ENCODE measurements at places on chromosomes 16 and 17. TPM values are rescaled to one million over a fixed set of nuclear protein-coding genes. Genes with fewer than 3 reads are reported as not detected.

The SLC13A2 gene
- not detected for total RNA-seq

The NSF gene
- 49.6 TPM for total RNA-seq

The SPHK1 gene
- 3.4 TPM for total RNA-seq

The ZNHIT3 gene
- 38.9 TPM for total RNA-seq

The SPNS2 gene
- total RNA-seq, result 0.15 TPM

GRCh38 chr17:55158439-55158838, 106.3 kb upstream of the HLF start:
- H3K4me1 ChIP-seq, result peaks cover 8% of the 10 kb centered on the region
- no peaks in the 10 kb centered on the region for H3K27me3 ChIP-seq
- no peak for DNase-seq

DNA sequence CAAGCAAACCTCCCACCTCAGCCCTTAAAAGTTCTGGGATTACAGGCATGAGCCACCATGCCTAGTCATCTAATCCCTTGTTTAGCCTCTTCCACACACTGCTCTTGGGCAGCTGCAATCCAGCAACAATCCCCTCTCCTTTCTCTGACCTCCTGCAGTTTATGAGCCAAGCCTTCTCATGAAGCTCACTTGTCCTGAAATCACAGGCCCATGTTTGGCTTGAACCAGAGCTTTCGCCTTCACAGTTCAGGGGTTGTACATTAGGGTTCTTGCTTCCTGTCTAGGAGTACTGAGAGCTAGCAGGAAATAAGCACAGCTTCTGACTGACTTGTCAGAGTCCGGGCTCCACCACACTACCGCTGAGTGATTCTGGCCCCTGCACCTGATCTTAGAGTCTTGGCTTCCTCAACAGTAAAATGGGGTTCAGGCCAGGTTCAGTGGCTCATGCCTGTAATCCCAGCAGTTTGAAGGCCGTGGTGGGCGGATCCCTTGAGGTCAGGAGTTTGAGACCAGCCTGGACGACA, 16.3 kb downstream of the ERAL1 start:
- no peaks in the 10 kb centered on the region for H3K36me3 ChIP-seq
- H3K27me3 ChIP-seq, result no peaks in the 10 kb centered on the region
- peaks cover 21% of the 10 kb centered on the region for H3K4me1 ChIP-seq
- H3K27ac ChIP-seq, result peak overlapping the region; percentile 89

DNA sequence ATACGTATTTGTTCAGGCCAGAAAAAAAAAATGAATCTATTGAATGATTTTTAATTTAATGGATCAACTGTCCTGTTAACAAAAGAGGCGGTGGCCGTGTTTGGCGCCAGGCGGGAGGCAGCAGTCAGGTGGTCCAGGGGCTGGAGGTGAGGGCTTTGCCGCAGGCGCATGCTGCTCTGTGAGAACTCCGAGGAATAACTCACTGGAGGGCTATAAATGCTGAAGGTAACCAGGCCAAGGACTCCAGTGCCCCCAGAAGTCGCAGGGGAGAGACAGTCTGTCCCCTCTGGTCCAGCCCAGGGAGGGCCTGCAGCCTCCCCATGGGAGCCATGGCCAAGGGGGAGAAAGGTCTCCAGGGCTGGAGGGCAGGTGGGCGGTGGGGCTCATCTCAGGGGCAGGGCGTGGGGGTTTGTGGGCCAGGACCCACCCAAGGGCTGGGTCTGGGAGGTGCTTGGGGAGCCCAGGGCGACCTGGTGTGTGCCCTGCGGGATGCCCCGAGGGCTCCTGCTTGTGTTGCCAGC, 7.1 kb upstream of the BAHCC1 start:
- DNase-seq, result no peak
- H3K27me3 ChIP-seq, result peaks cover 56% of the 10 kb centered on the region
- peak overlapping the region; percentile 43 for H3K4me3 ChIP-seq
- H3K4me1 ChIP-seq, result no peaks in the 10 kb centered on the region
- H3K36me3 ChIP-seq, result no peaks in the 10 kb centered on the region

GRCh38 chr17:12398441-12399051, 267.1 kb upstream of the MYOCD start:
- no peaks in the 10 kb centered on the region for H3K36me3 ChIP-seq
- no peaks in the 10 kb centered on the region for H3K27me3 ChIP-seq
- no peak overlapping the region for H3K27ac ChIP-seq
- H3K4me1 ChIP-seq, result no peaks in the 10 kb centered on the region
- no peak for DNase-seq

DNA sequence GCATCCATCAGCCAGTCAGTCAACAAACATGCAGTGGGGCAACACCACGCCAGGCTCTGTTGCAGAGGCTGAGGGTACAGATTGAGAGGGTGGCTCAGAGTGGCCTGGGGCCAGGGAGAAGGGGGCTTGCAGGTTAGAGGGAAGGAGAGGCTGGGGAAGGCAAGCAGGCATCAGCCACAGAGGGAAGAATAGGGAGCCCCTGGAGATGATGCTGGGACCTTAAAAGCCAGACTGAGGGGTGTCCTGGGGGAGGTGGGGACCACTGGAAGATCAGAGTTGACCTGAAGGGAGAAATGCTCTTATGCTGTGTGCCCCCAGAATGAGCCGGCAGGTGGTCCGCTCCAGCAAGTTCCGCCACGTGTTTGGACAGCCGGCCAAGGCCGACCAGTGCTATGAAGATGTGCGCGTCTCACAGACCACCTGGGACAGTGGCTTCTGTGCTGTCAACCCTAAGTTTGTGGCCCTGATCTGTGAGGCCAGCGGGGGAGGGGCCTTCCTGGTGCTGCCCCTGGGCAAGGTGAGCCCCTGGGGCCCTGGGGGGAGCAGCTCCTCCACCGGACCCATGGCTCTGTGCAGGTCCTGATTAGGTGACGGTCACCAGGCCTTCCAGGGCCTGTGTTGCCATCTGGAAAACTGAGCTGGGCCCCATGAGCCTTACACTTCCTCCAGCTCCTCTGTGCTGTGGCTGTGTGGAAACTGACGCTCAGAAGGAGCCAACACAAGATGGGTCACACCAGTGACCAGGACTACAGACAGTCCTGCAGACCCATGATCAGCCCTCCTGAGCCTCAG, 1.7 kb downstream of the CORO1A start:
- H3K4me1 ChIP-seq, result peaks cover 29% of the 10 kb centered on the region
- no peaks in the 10 kb centered on the region for H3K27me3 ChIP-seq
- DNase-seq, result no peak
- H3K27ac ChIP-seq, result peak overlapping the region; percentile 99
- peaks cover 45% of the 10 kb centered on the region for H3K36me3 ChIP-seq

GRCh38 chr17:44062871-44063270, 3.6 kb downstream of the LSM12 start:
- H3K27me3 ChIP-seq, result no peaks in the 10 kb centered on the region
- no peak overlapping the region for H3K27ac ChIP-seq
- DNase-seq, result no peak
- peaks cover 54% of the 10 kb centered on the region for H3K36me3 ChIP-seq
- H3K4me3 ChIP-seq, result no peak overlapping the region

DNA sequence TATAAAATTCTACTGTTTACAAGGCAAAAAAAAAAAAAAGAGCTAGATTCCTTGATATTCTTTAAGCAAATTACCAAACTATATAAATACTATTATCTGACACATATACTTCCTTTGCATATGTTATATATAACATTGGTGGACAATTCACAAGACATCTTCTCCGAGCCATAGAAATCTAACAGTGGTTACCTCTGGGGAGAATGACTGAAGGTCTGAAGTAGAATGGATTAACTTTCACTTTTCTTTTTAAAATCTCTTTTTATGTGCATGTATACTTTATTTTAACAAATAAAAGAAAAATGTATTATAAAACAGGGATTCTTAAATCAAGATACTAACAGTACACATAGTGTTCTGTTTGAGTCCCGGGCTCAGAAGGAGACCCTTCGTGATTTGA, 131.0 kb downstream of the MRTFB start:
- H3K36me3 ChIP-seq, result no peaks in the 10 kb centered on the region
- H3K27me3 ChIP-seq, result no peaks in the 10 kb centered on the region
- H3K27ac ChIP-seq, result no peak overlapping the region
- H3K4me1 ChIP-seq, result peaks cover 16% of the 10 kb centered on the region

DNA sequence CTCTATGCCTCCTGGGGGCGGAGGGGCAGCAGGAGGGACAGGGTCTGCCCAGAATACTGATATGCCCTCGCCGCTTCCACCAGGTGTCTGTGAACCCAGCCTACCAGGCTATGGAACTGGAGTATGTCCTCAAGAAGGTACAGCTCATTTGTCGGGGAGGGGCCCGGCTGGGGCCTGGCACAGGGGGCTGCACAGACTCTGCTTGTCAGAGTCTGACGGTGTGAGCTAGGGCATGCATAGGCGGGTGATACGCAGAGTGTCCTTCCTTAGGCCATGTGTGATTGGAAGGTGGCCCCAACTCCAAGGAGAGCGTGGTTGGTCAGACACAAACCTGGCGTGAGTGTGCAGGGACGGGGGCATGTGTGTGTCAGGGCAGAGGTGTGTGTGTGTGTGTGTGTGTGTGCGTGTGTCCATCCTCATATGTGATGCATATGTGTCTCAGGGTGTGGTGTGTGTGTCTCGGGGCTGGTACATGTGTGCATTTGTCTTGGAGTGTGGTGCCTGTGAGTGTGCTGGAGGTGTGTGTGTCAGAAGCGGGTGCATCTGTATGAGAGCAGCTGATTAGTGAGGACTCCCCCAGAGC, 7.0 kb downstream of the CHAD start:
- H3K27me3 ChIP-seq, result no peaks in the 10 kb centered on the region
- H3K4me1 ChIP-seq, result peaks cover 13% of the 10 kb centered on the region
- no peak overlapping the region for H3K27ac ChIP-seq
- H3K4me3 ChIP-seq, result no peak overlapping the region
- DNase-seq, result no peak

DNA sequence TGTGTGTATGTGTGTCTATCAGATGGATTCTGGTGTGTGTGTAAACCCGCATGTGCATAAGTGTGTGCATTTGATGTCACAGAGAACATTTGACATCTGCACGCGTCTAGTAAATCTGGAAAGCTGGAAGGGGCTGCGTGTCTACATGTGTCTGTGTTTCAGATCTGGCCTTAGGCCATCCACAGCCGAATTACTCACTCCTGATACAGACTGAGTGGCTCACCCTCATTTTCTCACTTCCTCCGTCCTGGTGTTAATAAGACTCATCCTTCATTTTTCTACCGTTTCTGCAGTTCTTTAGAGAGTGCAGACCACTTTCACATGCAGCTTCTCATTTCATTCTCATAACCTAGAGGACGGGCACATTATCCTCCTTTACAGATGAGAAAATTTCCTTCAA, 491.6 kb downstream of the CDH13 start:
- no peak overlapping the region for H3K4me3 ChIP-seq
- H3K27ac ChIP-seq, result no peak overlapping the region
- H3K4me1 ChIP-seq, result no peaks in the 10 kb centered on the region
- H3K36me3 ChIP-seq, result no peaks in the 10 kb centered on the region
- DNase-seq, result no peak

DNA sequence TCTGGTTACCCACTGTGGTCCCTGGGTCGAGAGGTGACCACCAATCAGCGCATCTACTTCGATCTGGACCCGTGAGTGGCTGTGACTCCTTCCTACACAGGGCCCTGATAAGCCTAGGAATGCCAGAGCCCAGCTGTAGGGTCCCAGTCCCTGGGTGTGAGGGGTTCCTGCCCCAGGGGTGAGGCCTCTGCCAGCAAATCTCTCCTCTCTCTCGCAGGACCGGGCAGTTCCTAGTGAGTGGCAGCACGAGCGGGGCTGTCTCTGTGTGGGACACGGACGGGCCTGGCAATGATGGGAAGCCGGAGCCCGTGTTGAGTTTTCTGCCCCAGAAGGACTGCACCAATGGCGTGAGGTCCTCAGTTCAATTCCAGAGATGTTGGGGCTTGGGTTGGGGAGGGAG, 2.2 kb upstream of the EFNB3 start:
- peaks cover 13% of the 10 kb centered on the region for H3K36me3 ChIP-seq
- no peak overlapping the region for H3K4me3 ChIP-seq
- H3K4me1 ChIP-seq, result peaks cover 10% of the 10 kb centered on the region
- H3K27me3 ChIP-seq, result peaks cover 31% of the 10 kb centered on the region

DNA sequence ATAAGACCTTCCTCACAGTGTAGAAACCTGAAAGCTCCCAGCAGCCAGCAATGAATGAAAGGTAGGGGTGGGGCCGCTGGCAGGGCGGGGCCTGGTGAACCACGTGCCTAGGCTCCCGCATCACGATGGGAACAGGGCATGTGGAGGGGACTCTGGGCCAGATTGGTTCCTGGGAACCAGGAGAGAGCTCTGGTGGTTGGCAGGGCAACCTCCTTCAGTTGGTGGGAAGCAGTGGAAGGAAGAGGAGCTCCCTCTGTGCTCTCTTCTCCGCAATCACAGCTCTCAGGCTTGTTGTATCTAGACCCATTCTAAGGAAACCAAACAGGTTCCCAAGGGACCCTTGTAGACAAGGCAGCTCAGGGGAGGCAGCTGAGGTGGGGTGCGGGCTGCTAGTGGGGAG, 10.5 kb downstream of the GGA2 start:
- no peak overlapping the region for H3K27ac ChIP-seq
- no peaks in the 10 kb centered on the region for H3K27me3 ChIP-seq
- H3K4me3 ChIP-seq, result no peak overlapping the region
- H3K4me1 ChIP-seq, result peaks cover 60% of the 10 kb centered on the region
- peaks cover 37% of the 10 kb centered on the region for H3K36me3 ChIP-seq

DNA sequence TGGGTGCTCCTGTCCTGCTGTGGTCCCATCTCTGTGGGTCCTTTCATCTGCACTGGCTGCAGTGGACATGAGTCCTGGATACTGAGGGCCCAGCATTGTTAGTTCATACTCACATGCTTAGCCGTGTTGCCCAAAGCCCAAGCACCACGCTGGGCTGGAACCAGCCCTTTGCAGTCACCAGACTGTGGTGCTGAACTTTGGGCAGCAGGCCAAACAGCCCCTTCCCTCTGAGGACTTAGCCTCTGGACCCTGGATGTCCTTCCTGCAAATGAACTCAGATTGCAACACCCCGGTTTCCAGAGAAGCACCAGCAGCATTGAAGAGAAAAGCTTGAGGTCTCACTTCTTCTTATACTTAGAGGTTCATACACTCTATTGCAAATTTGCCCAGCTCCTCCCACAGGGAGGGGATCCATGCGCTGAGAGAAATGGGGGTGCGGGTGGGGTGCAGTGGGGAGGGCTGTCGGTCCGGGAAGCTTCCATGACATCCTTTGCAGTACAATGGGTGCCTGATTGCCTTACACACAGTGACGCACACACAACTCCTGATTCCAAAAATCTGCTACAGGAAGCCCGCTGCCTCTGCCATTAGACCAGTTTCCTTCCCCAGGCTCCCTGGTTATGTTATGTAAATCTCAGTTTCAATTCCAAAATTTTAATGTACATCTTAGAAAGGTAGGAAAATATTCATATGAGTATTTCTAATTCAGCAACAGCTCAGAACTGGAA, 65.8 kb downstream of the RGS9 start:
- H3K36me3 ChIP-seq, result peaks cover 30% of the 10 kb centered on the region
- no peak for DNase-seq
- H3K27ac ChIP-seq, result no peak overlapping the region
- peaks cover 1% of the 10 kb centered on the region for H3K27me3 ChIP-seq
- peaks cover 9% of the 10 kb centered on the region for H3K4me1 ChIP-seq

DNA sequence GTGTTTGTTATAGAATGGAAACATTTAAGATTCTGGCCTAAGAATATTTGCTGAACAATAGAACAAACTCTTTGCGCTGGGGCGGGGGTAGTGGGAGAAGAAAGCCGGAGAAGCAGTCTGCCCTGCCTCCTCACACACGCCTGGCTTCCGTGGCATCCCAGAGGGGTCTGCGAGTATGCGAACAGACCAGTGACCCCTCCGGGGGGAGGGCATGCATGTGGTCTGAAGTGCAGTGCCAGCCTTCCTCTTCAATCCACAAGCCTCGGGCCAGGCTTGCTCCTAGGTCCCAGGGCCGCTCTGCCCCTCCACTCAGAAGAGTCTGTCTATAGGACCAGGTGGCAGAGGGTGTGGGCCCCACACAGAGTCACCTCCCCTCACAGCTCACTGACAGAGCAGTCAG, 14.1 kb upstream of the IGFALS start:
- no peaks in the 10 kb centered on the region for H3K27me3 ChIP-seq
- H3K4me3 ChIP-seq, result no peak overlapping the region
- DNase-seq, result no peak
- no peak overlapping the region for H3K27ac ChIP-seq
- H3K4me1 ChIP-seq, result no peaks in the 10 kb centered on the region
